ENCODE measurements at places on chromosomes 6 and 20. TPM values are rescaled to one million over a fixed set of nuclear protein-coding genes. Genes with fewer than 3 reads are reported as not detected.

FAM209B gene
- not detected for total RNA-seq

DNA sequence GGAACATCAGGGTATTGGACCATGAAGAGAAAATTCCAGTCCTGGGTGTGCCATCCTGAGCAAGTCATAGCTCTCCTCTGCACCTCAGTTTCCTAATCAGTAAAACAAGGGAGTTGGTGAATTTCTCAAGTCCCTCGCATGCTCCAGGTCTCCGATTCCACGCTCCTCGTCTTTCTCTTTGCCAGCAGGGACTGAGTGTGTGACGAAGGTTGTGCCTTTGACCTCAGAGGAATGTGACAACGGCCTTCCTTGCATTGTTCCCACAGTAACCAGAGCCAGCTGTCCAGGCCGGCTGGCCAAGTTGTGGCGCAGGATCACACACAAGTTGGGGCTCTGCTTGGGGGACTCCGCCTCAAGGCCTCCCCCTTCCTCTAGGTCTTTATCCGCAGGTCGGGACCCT, 217.3 kb downstream of the ATXN1 start:
- no peak for DNase-seq

RIPOR2 gene
- 3.8 TPM for total RNA-seq

- DNase-seq: no peak
These were observed 65.6 kb downstream of the ZNF292 start for GRCh38 chr6:87220997-87221396.

GRCh38 chr20:57587989-57588377, 27.1 kb downstream of the PCK1 start:
- no peak for DNase-seq

TPX2 gene
- 8.5 TPM for total RNA-seq

Measured in suprapubic skin (tissue), 4 donors.